NCI-H1436 (cell line): ENCODE measurements at places on chromosomes 2 and 18.
A peak's percentile ranks its signal among the peaks of the same experiment; 100 is the strongest.

DNA sequence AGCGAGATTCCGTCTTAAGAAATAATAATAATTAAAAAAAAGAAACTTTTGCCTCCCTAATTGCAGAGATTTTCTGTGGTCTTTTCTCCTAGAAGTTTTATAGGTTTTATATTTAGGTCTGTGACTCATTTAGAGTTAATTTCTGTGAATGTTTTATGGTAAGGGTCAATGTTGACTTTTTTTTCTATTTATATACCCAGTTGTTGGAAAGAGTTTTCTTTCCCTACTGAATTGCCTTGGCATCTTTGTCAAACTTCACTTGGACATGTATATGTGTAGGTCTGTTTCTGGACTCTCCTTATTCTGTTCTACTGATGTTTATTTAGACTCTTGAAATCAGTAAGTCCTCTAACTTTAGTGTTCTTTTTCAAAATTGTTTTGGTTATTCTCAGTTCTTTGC, 5.5 kb downstream of the ZNF512 start:
- no peak for DNase-seq

GRCh38 chr2:1153920-1154319, 203.3 kb downstream of the SNTG2 start:
- no peak for DNase-seq

GRCh38 chr2:231181860-231182512, 16.4 kb upstream of the ARMC9 start:
- DNase-seq = no peak

GRCh38 chr2:151851761-151852160, 23.5 kb upstream of the ARL5A start:
- no peak for DNase-seq

GRCh38 chr18:58520969-58521368, 107.9 kb downstream of the ALPK2 start:
- DNase-seq = no peak

- no peak for DNase-seq
Observed at GRCh38 chr2:221780281-221780688, 208.2 kb upstream of the EPHA4 start.

DNA sequence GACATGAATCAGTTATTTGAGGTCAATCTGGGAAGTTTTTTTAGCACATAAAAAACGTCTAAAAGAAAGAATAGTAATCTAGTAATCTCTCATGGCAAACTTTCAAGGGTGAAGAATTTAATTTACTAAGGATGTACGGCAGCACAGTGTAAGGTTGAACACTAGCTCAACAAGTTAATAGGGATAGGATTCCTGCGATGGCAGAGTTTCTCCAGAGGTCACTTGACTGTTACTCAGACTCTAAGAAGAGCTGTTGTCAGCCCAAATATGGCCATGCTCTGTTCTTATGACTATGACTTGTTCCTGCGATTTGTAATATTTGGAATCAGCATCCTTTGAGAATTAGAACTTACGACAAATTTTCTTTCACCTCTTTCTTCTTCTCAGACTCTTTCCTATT, 553.3 kb upstream of the TNP1 start:
- no peak for DNase-seq

GRCh38 chr2:189276277-189276676, 96.7 kb upstream of the COL5A2 start:
- DNase-seq = no peak

DNA sequence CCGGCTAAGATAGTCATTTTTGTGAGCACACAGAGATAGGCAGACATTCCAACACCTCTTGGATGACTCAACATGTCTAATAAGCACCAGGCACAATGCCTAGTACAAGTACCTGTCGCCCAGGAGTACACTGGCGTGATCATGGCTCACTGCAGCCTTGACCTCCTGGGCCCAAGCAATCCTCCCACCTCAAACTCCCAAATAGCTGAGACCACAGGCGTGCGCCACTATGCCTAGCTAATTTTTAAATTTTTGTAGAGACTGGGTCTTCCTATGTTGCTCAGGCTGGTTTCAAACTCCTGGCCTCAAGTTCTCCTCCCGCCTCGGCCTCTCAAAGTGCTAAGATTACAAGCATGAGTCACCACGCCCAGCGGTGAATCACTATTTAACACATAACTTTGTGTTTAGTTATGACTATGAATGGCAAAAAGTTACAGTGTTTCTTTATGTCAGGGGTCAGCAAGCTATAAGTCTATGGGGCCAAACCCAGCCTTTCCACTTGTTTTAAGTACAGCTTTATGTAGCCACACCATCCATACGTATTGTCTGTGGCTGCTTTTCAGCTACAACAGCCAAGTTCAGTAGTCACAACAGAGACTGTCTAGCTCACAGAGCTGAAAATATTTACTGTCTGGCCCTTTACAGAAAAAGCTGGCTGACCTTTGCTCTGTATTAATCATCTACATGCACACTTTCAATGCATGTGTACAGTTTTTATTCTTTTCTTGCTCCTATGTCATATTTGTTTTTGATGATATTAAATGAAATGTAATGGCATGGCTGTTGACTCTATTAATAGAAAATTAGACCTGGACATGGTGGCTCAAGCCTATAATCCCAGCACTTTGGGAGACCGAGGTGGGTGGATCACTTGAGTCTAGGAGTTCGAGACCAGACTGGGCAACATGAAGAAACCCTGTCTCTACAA, 18.7 kb downstream of the ORC2 start:
- no peak for DNase-seq

DNA sequence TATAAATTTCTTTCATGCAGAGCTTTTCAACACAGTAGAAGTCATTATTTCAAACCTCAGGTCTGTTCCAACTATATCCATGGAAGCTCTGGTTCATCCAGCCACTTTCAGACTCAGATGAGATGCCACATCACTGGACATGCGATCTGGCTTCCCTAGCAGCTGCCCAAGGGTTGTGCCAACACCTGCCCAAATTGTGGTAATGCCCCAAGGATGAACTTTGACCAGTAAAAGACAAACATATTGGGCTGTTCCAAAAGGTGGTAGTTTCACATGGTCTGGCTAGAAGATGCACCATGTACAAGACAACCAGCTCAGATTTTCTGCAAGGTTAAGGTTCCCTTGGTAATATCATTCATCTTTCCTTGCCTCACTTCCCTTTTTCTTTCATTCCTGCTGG, 101.9 kb downstream of the THADA start:
- no peak for DNase-seq

GRCh38 chr2:240060977-240061591, 7.8 kb upstream of the OR6B3 start:
- DNase-seq = peak; percentile 48

- DNase-seq = no peak
Observed at GRCh38 chr2:396903-397302, 109.0 kb upstream of the ALKAL2 start.

DNA sequence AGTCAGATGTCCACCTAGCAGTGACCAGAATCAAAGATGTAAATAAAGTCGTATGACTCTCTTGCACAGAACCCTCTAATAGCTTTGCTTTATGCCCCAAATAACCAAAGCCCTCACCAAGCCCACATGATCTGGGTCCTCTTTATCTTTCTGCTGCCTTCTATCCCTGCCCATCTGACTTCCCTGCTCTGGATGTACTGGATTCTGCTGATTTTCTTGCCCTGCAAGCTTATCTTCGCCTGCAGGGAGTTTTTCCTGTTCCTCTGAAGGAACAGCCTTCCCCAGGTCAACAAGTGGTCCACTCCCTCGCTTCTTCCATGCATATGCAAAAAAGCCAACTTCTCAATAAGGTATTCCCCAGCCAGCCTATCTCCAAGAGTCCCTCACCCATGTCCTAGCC, 18.7 kb downstream of the IL36B start:
- DNase-seq = no peak

GRCh38 chr2:113276761-113277425, 1.8 kb downstream of the PAX8 start:
- DNase-seq = no peak

GRCh38 chr2:132980304-132980703, 310.3 kb upstream of the LYPD1 start:
- DNase-seq = no peak

DNA sequence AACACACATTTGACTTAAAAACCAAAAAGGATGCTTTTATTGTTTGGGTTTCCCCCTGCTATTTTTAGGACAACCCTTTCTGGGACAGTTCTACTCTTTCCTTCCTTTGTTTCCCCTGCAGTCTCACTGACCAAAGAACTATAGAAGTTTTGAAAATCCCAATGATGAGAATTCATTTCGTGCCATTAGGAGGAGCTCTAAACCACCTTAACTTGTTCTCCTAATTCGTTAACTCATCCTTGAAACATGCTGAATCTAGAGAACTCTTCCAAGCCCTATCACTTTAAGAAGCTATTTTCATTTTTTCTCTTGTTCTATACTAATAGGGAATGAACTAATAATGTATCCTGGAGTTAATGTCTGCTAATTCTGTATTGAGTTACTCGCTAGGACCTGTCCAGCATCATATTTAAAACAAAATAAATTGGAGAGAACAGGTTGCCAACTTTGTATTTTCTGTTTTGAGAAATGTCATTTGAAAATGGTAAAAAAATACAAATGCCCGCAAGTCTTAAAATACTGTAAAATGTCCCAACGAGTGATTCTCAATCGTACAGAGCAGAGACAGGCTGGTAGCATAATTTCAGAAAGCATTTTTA, 62.9 kb downstream of the AFTPH start:
- DNase-seq = peak; percentile 28

- no peak for DNase-seq
Observed at GRCh38 chr2:150697596-150697995, 210.1 kb upstream of the RND3 start.

- DNase-seq = peak; percentile 46
Observed at GRCh38 chr2:176854878-176855277, 357.7 kb upstream of the HNRNPA3 start.

DNA sequence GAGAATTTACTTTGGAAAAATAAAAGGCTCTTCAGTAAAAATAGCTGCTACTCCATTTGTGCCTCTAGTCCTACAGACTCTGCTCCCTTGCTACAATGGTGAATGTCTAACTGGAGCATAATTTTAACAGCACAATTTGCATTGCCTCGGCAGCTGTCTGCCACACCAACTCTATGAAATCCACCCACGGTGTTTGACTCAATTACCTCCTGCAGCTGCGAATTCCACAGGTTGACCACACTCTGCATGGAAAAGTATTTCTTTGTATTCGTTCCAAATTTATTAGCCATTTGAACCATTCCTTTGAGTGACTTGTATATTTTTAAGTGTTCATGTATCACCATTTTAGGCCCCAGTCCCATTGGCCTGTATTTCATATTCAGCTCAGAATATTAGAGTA, 182.1 kb upstream of the CCDC68 start:
- DNase-seq = no peak

- DNase-seq = no peak
Observed at GRCh38 chr2:216044883-216045486, 31.6 kb upstream of the MREG start.

DNA sequence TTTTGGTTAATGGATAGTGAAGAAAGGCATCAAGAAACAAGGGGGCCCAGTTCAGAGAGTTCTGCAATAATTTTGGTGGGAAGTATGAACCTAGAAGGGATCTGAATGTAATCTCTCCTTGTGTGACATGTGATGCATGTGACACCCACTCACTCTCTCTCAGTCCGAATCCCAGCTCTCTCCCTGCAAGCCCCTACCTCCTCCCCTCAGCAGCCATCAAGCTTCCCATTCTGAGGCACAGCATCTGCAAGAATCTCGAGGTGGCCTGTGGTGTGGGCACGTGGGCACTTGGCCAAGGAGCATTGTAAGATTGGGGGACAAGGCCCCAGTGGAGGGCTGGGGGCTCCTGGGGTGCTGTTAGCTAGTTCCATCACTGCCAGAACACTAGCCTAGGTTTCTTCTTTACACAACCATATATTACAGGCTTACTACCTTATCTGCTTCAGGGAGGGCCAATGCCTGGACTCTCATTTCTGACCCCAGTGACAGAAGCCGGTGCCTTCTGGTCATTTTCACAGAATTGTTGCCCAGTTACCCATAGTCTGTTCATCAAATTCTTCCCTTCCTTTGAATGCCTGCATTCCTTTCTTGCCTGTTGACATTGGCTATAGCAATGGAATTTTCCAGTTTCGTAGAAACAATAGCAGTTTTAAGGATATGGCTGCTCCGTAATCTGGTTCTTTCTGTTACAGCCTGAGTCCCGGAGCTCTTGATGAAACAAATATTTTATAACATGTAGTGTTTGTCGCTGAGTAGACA, 13.3 kb upstream of the LCLAT1 start:
- no peak for DNase-seq

DNA sequence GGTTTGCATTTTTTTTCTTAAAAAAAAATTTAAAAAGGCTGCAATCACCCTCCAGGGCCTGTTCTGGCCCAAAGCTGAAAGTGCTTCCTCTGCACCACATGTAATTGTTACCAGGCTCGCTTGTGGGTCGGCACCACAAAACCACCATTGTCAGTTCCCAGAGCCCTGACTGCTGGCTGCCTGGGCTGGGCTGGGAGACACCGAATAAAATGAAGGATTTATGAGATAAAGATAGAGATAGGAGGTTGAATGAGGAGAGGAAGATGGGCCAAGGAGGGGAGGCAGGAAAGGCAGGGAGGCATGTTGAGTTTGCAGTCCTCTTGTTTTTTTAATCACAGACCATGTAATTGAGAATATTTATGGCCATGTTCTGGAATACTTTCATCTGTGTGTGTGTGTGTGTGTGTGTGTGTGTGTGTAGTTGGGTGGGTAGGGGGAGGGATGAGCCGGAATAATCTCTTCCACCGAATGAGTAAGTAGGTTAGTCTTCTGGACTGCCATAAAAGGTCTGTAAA, 14.7 kb downstream of the NRP2 start:
- DNase-seq = no peak

DNA sequence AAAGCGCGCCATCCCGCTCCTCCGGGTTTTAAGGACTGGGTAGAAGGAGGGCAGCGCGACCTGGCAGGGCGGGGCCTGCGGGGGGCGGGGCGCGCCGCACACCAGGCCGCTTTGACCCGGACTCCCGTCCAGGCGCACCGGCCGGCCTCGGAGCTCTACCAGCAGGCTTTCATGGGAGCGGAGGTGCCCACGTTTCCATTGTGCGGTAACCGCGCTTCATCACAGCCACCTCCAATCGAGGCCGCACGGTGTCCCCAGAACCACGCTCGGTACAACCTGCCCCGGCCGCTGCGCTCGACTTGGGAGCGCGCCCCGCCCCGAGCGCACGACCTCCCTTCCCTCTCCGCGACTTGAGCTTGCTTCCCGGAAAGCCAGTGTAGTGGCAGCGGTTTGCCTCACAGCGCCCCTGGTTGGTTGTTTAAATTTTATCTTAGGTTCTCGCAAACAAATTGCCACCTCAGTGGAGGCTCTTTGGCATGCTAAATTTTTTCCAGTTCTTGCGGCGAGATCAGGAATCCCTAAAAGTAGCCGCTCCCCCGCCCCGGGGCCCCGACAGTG, 280 bp upstream of the CYP1B1 start:
- peak; percentile 29 for DNase-seq
